ENCODE measurements at places on chromosomes 6 and 20.
A peak's percentile ranks its signal among the peaks of the same experiment; 100 is the strongest.

DNA sequence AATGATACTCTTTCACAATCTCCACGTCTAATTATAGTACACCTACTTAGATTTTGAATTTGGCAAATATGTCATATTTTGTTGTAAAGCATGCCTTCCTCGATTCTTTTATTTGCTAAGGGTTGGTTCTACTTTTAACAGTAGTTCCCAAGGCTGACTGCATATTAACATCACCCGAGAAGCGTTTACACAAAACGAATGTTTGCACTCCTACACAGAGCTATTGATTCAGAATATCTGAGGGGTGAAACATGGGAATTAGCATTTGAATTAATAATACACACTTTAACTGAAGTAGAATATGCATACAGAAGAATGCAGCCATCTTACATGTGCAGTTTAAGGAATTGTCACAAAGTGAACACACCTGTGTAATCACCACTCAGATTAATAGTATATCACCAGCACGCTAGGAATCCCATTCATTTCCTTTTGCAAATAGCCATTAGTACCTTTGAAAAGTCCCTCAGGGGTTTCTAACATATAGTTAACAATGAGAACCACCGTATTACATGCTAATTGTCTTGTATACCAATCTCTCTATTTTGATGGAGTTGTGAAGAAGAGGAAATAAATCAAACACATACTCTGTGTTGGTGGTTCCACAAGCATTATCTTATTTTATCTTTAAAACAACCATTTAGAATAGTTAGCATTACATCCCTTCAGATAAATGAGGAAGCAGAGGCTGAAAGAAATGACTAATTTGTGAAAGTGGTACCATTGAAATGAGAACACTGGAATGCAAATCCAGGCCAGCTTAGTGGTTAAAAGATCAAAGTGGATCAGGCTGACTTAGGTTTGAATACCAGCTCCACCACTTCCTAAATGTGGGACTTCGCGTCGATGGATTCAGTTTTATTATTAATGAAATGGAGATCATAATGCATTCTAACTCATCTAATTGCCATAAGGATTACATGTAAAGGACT lies 317.6 kb downstream of the HDGFL1 start:
- no peak for DNase-seq

DNA sequence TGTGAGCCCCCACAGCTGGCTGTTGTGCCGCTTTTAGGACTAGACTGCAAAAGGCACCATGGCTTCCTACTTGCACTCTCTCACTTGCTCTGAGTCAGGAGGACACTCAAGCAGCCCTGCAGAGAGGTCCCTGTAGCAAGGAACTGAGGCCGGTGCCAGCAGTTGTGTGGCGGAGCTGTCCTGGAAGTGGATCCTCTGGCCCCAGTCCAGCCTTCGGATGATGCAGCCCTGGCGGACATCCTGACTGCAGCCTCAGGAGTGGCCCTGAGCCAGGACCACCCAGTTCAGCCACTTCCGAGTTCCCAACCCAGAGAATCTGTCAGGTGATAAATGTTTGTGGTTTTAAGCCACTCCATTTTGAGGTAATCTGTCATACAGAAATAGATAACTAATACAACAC lies 17.5 kb downstream of the CTCFL start:
- DNase-seq, result no peak

DNA sequence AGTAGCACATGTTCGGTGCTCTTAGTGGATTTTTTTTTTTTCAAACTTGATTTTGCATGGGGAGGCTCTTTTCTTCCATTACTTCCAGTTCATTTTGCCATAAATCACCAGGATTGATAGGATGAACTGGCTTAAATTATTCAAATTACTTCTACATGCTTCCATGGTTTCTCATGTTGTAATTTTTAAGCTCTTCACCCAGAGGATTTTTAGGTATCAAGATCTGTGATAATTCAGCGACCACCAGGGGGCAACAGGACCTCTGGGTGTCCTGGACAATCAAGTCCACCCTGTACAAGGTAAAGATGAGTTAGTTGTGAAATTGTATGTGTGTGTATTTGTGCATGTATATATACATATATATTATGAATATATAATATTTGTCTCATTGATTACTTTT lies 4.2 kb upstream of the EPHA7 start:
- peak; percentile 41 for DNase-seq

DNA sequence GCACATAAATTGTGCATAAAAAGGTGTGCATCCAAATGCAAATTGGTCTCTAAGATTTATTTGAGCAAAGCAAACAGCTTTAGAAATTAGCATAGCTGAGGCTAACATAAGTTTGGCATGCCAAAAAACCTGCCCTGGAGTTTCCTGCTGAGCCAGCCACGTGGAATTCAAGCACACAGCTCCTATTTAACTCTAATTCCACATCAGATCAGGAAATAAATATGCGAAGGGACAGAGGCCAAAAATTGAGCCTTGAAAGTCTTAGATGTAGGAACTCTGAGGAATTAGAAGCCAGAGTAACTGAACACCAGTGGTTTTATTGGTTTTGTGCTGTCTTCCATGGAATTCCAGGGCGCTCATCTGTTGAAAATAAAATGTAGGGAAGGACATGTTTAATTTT lies 19.6 kb downstream of the SOBP start:
- DNase-seq, result no peak

DNA sequence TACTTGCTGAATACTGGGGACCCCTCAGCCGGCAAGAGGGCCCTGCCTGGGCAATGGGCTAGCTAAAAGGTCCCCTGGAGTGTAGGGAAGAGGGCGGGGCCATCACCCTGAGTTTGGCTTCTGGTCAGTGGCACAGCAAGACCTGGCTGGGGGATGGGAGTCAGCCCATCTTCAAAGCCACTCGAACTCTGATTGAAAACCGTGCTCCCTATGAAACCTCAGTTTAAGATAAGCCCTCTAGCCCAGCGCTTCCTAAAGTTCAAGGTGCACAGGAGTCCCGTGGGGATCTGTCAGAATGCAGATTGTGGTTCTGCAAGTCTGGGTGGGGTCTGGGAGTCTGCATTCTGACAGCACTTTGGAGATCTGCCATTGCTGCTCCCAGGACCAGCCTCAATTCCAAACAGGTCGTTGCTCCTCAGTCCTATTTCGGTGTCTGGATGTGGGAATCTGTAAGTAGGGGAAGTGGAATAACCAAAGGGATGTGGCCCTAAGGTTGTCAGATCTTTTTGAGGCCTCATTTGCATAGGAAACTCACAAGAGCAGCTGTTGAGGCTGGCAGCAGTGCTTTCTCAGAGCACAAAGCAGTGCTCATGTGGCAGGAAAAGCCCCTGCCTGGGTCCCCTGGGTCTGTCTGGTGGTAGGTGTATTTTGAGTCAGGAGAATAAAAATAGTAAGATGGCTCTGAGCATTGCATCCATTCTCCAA lies 85.3 kb upstream of the SCP2D1 start:
- no peak for DNase-seq

DNA sequence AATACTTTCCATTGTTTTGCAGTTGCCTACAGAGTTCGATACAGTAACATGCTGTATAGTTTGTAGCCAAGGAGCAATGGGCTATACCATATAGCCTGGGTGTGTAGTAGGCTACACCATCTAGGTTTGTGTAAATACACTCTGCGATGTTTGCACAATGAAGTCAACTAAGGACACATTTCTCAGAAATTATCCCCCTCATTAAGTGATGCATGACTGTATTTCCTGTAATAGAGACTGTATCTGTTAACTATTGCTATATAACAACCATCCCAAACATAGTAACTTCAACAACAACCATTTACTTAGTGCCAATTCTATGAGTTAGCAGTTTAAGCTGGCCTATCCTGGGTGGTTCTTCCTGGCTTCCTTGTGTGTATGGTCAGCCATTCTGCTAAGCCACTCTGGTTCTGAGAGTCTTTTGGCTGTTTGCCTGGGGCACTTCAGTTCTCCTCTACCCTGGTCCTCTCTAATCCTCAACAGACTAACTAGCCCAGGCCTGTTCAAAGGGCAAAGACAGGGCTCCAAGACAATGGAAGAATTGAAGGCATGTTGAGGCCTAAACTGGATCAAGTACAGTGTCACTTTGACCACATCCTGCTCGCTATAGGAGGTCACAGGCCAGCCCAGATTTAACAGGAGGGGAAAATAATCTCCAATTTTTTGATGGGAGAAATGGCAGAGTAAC lies 124.0 kb downstream of the PLCB1 start:
- DNase-seq, result no peak

- DNase-seq, result no peak
Measured at GRCh38 chr6:71745525-71745924, 140.8 kb upstream of the RIMS1 start.

DNA sequence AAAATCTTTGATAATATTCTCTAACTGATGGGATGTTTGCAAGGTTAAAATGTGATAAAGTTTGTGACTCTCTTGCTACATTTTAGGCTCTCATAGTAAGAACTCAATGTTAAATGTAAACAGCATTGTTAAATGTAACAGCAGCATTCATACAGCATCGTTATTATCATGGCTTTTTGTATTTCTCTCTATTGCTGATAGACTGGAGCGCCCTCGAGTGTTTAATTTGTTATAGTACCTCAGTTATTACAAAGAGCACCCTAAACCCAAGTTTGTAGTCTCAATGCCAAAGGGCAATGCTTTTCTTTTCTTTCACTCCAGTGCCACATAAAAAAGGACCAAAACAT lies 14.9 kb upstream of the TTPAL start:
- no peak for DNase-seq
